ENCODE measurements at places on chromosomes 12 and 14.

DNA sequence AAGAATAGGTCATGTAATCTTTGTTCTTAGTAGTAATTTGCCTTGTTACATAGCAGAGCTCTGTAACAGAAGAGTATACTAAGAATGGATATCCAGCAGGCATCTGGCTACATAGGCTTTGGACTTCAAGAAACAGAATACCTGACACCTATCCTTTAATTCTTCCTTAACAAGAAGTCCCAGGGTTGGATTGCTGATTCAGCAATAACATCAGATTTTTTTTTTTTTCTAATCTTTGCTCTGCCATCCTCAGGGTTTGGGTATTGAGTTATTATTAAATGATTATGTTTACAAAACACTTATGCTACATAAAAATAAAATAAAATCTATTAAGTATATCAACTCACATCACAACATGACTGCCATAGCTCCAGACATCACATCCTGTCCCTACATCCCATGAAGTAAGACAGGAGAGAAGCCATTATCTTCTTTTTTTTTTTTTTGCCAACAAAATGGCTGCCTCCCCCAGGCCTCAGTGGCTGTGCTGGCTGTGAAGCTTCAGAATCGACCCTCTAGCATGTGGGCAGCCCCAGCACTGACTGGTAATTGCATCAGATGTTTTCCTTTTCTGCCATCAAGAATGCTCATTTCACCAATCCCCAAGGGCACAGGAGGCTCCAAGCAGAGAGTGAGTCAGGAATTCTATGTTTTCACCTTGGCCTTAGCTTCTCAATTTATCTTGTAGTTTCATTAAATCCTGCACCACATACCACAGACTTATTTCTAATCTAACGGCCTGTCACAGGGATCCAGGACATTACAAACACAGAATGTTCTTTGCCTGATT lies 186.2 kb downstream of the DICER1 start:
- no peak for DNase-seq

DNA sequence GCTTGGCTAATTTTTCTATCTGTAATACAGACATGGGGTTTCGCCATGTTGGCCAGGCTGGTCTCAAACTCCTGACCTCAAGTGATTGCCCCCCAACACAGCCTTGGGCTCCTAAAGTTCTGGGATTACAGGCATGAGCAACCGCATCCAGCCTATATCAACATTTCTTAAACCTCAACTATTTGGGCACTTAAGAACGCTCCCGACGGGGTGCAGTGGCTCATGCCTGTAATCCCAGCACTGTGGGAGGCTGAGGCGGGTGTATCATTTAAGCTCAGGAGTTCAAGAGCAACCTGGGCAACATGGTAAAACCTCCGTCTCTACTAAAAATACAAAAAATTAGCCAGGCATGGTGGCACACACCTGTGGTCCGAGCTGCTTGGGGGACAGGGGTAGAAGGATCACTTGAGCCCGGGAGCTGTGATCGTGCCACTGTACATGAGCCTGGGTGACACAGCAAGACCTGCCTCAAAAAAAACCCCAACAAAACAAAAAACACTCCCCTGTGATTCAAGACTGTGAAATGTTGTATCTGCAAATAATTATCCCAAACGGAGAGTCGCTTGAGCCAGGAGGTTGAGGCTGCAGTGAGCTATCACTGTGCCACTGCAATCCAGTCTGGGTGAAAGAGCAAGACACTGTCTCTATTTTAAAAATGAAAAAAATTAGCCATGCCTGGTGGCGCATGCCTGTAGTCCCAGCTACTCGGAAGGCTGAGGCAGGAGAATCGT lies 21.5 kb downstream of the PPTC7 start:
- no peak for DNase-seq

GRCh38 chr14:64196814-64197411 lies 97.3 kb downstream of the ESR2 start:
- peak; percentile 1 for DNase-seq

GRCh38 chr12:102551186-102551585 lies 70.8 kb upstream of the IGF1 start:
- no peak for DNase-seq

GRCh38 chr12:54959291-54960018 lies 25.1 kb downstream of the TESPA1 start:
- DNase-seq, result no peak

- DNase-seq, result no peak
Measured at GRCh38 chr12:11652351-11653040, 3.0 kb downstream of the ETV6 start.

DNA sequence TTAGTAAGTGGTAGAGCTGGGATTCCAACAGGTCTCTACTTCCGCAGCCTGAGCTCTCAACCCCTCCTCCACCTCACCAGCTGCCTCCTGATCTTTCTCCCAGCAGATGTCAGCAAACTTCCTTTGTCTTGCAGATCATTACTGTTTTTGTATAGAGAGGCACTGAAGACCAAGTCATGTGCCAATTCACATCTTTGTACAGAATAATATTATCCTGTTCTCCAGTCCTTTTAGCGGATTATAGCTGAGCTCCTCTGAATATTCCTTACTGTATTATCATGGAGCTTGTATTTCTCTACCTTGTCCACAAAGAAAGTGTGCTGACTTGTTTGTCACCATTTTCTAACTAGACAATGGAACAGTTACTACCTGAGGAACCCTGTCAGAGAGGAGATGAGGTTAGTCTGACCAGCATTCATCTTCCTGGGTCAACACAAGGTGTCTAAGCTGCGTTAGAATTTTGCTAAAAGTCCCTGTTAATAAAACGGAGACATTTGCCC lies 142.3 kb upstream of the ARHGAP5 start:
- no peak for DNase-seq

GRCh38 chr12:51621156-51621922 lies 30.3 kb downstream of the SCN8A start:
- no peak for DNase-seq

DNA sequence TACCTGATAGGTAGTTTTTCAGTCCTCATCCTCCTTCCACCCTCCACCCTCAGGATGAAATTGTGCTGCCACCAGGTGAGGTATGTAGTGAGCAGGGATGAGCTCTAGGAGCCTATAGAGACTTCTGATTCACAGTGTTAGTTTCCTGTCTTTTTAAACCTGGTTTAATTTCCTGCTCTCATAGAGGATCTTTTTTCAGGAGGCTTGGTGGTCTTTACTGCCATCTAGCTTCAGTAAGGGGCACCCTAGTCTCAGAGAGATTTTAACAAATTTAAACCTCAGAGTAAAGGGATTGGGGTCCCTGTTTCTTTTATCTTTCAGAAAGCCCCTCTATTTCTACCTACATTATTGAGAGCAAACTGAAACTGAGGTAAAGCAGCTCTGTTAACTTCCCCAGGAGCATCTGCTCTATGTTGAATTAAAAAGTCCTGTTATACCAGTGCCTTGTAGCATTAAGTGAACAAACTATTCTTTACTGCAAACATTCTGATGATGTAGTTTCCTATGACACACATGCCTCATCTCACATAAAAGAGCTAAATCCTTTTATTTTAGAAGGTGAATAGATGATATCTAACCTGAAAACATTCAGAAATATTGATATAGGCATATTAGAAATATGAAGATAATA lies 172.2 kb upstream of the DDHD1 start:
- DNase-seq, result no peak

All from NCI-H2081 treated with DMSO at 0.1 percent for 48 hours (cell line).